ENCODE measurements at places on chromosomes 2 and 18.

- DNase-seq = no peak
These were observed 68.6 kb downstream of the EXOC6B start for GRCh38 chr2:72757177-72757775.

DNA sequence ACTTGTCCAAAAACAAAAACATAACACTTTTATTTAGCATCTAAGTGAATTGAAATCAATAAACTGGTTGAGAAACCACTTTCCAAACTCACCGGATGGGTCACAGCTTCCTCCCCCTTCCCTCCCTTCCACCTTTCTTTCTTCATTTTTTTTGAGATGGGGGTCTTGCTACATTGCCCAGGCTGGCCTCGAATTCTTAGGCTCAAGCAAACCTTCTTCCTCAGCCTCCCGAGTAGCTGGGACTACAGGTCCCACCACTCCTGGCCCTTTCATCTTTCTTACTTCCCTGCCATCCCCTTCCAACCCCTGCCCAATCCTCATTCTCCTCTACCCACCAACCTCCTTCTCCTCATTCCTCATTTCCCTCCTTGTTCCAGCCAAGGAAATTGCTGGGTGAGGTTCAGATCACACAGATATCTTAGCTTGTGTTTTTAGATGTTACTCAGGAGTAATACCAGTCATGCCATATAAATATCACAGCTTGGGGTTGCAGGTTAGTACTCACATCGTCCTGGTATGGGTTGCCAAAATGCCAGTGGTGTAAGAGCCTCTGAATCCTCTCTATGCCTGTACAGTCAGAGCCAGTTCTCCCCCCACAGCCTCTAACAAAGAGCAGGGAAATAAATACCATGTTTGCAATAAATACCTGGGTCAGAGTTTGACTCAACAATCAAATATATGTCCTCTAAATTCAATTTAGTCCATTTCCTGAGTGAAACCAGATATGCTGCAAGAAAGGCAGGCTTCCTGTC, 132.7 kb upstream of the NDUFV2 start:
- DNase-seq = no peak

DNA sequence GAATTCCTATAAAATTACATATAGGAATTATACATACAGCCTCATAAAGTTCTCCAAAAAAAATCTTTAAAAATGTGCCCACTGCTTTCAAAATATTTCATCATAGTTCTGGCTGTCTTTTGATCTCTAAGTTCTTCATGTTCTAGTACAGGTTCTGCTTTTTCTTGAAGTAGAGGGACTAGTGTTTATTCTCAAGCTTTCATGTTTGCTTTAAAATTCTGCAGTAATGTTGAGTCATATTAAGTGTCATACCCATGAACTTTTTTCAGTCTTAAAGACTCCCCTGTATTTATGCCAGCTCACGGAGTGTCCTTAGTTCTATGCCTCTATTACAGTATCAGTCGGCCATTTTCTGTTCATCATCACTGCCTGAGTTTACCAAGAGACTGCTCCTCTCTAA, 54.8 kb upstream of the CCDC141 start:
- no peak for DNase-seq

GRCh38 chr2:8513601-8514273, 168.1 kb upstream of the ID2 start:
- no peak for DNase-seq

GRCh38 chr2:125125902-125126301, 1100.8 kb downstream of the CNTNAP5 start:
- no peak for DNase-seq

DNA sequence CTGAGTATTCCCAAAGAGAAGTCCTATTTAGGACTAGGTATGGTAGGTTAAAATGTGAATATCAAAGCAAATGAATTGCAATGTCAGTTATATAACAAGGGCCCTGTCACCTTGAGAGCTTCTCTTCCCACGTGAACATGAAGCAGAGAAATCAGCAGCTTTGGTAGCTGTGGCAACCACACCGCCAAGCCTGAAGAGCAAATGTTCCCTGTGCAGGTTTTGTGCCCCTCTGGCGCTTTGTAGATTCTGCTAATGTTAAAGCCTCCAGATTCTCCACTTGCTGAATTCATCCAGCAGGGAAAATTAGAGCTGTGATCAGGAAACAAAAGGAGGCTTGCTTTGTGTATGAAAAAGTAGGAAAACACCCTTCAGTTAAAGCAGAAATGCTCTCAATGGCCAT, 322.6 kb downstream of the RBM43 start:
- DNase-seq = no peak

- no peak for DNase-seq
These were observed 91.9 kb downstream of the RTP5 start for GRCh38 chr2:241961454-241961853.

DNA sequence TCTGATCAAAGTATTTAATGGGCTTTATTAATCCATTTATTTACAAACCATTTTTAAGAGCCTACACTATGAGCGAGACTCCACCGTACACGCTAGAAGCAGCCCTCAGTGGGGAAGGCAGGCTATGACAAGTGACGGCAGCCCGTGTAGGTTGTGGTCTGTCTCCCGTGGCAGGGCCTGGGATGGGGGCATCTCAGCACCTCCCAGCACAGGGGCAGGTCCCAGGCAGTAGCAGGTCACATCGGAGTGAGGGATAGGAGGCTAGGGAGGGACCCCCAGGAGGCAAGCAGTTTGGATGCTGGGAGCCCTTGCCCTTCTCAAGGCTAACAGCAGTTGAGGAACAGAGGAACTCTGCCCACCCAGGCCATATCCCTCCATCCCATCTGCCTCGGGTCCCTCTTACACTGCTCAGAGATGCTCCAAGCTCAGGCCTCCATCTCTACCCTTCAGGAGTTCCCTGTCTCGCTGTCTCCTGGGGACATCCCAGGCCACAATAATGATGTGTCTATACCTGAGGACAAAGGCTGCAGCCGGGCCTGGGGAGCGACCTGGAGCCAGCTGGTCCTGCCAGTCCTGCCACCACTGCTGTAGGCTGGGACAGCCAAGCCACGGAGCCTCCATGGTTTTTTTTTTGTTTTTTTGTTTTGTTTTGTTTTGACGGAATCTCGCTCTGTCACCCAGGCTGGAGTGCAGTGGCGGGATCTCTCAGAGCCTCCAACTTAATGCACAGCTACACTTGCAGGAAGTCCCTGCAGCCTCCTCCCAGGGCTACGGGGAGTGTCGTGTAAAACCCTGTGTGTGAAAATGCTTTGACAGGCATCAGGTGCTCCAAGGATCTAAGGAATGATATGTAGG, 92.0 kb downstream of the NDUFA10 start:
- DNase-seq = no peak

DNA sequence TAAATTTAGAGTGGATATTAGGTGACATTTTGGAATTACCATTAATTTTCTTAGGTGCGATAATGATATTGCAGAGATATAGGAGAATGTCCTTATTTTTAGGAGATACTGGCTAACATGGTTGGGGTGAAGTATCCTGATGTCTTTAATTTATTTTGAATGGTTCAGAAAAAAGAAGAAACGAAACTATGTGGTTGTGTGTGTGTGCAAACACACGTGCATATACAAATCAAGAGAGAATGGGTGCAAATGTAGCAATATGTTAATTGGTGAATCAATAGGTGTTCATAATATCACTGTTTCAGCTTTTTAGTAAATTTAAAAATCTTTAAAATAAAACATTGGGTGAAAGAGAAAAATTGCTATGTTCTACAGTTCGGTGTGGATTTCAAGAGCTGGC, 140.9 kb downstream of the DIS3L2 start:
- no peak for DNase-seq

DNA sequence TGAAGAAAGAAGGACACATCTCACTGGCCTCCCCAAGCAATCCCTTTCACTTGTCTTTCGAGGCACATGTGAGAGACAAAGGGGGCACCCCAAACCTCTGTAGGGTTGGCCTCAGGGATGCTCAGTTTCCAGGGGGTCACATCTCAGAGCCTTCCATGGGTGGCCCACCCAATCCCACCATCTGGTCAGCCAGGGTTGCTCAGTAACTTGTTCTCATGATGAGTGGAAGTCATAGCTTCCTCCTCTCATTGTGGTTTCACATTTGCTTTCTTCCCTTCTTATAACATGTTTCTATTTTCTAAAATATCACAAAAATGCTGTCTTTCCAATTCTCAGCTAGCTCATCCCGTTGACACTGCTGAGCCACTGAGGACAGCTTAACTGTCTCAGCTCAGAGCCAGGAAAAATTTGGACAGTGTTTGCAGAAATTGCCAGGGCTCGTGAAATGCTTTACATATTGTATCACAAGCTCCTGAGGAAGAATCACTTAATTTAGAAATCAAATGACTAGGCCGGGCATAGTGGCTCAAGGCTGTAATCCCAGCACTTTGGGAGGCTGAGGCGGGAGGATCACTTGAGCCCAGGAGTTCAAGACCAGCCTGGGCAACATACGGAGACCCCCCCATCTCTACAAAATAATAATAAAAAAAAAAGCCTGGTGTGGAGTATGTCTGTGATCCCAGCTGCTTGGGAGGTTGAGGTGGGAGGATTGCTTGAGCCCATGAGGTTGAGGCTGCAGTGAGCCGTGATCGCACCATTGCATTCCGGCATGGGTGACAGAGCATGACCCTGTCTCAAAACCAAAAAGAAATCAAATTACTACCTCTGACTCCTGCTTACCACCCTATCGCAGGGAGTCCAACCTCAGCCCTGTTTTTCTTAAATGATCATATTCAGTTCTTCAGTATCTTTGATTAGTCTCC, 129.3 kb downstream of the PRKCE start:
- no peak for DNase-seq

DNA sequence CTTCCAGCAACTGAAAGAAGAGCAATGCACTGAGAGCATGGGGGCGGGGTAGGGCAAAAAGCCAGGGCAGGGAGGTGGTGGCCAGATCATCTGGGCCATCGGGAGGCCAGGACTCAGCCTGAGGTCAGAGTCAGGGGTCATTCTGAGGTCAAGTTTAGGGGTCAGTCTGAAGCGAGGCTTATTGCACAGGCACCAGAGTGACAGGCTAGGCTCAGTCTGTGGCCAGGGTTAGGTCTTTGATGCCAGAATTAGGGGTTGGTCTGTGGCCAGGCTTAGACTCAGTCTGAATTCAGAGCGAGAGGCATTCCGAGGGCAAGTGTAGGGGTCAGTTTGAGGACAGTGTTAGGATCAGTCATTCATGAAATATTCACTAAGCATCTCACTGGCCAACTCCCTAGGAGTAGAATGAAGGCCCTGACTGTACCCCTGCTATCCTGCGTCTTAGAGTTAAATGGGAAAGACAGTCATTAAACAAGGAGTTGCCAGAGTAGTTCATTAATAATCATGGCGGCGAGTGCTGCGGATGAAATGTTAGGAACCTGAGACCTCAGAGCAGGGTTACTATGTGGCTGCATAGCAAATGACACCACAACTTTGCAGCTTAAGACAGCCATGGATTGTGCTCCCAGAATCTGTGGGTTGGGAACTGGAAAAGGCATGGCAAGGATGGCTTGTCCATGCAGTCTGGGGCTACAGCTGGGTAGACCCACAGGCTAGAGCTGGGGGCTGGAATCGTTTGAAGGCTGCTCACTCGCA, 198.7 kb downstream of the CYP26B1 start:
- no peak for DNase-seq

DNA sequence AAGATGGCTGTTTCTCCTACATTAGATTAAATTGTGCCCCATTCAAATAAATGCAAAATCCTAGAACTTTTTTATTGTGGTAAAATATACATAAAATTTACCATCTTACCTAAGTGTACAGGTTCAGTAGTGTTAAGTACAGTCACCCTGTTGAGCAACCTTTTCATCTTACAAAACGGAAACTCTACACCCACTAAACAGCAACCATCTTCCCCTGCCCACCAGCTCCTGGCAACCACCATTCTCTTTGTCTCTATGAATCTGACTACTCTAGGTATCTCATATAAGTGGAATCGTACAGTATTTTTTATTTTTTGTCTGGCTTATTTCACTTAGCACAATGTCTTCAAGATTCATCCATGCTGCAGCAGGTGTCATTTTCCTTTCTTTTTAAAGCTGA, 53.0 kb downstream of the ASXL2 start:
- DNase-seq = no peak

- DNase-seq = no peak
These were observed 861.7 kb upstream of the CNTNAP5 start for GRCh38 chr2:123163398-123163797.

DNA sequence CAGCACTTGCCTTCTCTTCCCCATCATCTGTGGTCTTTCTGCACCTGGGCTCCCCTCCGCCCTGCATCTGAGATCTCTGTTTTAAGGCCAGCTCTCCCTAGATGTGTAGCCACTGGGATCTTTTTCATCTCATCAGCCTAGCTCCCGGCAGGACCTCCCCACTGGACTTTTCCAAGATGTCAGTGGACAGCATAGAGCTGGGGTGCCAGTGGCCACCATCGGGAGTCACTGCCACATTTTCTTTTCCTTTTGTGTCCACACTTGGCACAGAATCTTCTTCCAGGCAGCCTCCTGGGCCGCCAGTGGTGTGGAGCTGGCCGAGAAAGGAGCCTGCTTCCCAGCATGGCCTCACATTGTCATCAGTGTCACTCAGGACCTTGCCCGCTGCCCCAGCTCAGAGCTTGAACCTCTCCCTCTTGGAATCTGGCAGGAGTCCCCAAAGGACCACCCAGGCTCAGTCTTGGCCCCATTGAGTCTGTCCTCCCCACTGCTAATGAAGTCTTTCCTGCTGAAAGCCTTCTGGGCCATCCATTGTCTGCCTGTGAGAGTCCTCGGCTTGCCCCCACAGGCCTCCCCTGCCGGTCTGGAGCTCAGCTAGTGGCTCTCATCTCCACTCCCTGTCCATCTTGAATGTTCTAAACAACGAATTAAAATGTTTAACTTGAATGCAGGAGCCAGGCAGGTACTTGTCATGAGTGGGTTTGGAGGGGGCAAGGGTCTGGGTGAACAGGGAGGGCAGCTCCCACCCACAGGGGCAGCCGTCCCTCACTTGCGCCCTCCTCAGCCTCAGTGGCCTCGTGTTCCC, 324.4 kb downstream of the GBX2 start:
- no peak for DNase-seq

- DNase-seq = no peak
These were observed 198.8 kb downstream of the IRS1 start for GRCh38 chr2:226600802-226601201.

DNA sequence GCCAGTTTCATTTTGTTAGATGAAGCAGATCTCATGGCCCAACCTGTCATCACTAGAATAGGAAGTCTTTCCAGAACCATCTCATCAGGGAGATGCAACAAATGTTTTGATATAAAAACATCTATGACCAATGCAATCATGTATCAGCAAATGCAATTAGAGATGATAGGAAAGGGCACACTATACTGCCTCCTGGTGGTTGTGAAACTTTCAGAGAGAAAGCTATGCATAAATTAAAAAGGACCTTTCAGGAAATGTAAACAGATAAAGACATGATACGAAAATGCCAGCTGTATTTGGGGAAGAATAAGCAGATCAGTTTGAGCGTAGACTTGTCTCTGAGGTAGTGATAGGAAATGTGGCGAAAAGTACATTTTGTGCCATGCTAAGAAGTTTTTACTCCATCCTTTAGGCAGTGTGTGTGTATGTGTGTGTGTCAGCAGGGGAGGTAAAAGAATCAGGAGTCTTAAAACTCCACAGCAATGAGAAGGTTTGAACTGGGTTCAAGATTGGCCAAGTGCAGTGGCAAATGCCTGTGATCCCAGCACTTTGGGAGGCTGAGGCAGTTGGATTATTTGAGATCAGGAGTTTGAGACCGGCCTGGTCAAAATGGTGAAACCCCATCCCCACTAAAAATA, 479.3 kb downstream of the CPS1 start:
- no peak for DNase-seq

Data from T follicular helper cell (primary cell).